ENCODE measurements at places on chromosomes 5 and 9.

DNA sequence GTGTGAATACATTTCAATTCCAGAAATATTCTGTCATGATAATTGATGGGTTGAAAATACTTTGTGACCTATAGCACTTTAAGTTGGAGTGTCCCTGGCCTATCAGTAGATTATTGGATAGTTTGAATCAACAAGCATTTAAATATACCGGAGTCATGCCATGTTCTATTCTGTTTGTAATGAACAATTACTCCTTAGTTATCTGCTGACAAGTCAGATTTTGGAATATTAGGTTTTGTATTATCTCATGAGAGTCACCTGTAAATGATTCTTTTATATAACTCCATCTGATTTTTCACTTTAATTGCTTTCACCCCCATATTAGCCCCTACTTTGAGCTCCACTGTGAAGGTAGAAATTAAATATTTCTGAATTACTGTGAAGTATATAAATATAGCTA is 92.5 kb upstream of the SH3GL2 start:
- DNase-seq = no peak

DNA sequence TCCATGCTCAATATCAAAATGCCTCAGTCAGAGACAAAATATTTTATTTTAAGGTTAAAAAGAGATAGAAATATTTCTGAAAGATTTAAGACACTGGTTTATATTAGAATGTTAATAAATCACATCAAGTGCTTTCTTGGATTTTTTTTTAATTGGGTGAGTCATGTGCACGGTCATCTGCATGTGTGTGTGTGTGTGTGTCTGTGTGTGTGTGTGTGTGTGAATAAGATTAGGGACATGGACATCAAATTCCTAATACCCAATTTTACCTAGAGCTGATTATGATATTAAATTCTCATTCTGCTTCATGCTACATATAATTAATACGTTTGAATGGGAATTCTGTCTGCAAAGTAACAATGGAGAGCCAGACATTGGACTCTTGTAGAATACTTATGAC is 122.9 kb downstream of the BASP1 start:
- no peak for DNase-seq

DNA sequence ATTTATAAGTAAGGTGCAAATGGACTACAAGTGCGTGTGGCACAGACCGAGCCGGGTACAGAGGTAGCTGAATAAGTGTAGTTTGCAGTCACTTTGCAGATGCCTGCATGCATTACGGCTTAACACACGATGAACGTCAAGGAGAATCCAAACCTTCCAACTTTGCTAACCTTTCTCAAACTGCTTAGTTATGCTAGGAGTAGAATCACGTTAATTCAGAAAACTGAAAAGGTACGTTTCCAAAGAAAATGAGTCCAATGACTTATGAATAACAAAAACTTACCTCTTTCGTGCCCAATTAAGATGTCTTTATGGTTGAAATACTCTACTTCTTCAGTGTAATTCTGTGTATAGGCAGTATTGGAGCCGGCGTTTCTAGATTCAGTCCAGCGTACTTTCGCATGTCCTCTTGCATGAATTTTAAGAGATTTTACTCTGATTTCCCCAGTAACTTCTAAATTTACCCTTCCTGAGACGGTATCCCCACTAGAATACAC is 539 bp downstream of the ARRDC3 start:
- no peak for DNase-seq

DNA sequence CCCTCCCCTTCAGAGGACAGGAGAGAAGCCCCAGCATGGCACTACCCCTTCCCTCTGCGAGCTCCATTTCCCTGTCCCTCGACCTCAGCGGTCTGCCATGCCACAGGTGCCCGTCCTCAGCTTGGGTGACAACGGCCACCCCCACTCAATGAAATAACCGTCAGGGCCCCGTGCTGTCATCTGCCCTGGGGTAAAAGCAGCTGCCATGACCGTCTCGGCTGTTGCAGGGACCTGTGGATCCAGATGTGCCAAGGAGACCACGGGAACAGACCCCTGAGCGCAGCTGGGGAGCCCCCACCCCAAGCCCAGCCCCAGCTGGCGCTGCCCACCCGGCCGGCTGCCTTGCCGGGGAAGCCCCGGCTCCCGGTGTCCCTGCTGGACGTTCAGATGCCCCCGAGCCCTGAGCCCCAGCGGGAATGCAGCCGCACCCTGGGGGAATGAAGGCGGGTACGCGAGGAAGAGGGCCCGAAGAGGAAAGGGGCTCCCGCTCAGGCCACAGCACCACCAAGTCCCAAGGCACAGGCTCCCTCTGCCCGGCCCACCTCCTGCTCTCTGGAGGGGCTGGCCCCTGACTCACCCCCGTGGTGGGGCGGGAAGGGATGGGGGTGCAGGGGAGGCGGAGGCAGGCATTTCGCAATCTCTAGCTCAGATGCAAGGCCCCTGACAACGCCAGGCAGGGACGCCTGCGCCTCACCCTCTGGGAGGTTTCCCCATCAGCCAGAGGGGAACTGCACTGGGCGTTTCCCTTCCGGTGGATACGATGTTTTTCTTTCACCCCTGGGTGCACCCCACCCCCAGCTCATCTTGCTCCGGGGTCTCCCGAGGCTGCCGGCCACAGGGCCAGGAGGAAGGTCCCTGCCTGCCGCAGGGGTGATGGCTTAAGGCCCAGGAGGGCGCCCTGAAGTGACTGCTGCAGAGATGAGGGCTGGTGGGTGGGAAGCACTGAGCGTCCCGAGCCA is 49.2 kb downstream of the NACC2 start:
- DNase-seq = no peak

- no peak for DNase-seq
These were observed 583.5 kb downstream of the ZNF608 start for GRCh38 chr5:124162767-124163532.

All from adrenal gland (tissue), 19 donors.